ENCODE measurements at places on chromosomes 7 and 10.

GRCh38 chr7:138970952-138971351 is 10.2 kb downstream of the KIAA1549 start:
- H3K27ac ChIP-seq = no peak overlapping the region
- no peak overlapping the region for H3K4me3 ChIP-seq
- 0 out of 2 replicates have a peak, but pooled peaks cover 6% of the 10 kb centered on the region for H3K4me1 ChIP-seq
- no peaks in the 10 kb centered on the region for H3K27me3 ChIP-seq

- peak overlapping the region; percentile 86 for H3K4me3 ChIP-seq
- H3K36me3 ChIP-seq = no peaks in the 10 kb centered on the region
- peak; percentile 89 for DNase-seq
- H3K4me1 ChIP-seq = peaks cover 79% of the 10 kb centered on the region
Observed at GRCh38 chr7:17304926-17305325, 6.5 kb downstream of the AHR start.

GRCh38 chr7:116492654-116493109 is 6.9 kb upstream of the CAV2 start:
- H3K4me3 ChIP-seq = no peak overlapping the region
- peaks cover 14% of the 10 kb centered on the region for H3K4me1 ChIP-seq
- no peak overlapping the region for H3K27ac ChIP-seq
- no peaks in the 10 kb centered on the region for H3K27me3 ChIP-seq
- no peak for DNase-seq

DNA sequence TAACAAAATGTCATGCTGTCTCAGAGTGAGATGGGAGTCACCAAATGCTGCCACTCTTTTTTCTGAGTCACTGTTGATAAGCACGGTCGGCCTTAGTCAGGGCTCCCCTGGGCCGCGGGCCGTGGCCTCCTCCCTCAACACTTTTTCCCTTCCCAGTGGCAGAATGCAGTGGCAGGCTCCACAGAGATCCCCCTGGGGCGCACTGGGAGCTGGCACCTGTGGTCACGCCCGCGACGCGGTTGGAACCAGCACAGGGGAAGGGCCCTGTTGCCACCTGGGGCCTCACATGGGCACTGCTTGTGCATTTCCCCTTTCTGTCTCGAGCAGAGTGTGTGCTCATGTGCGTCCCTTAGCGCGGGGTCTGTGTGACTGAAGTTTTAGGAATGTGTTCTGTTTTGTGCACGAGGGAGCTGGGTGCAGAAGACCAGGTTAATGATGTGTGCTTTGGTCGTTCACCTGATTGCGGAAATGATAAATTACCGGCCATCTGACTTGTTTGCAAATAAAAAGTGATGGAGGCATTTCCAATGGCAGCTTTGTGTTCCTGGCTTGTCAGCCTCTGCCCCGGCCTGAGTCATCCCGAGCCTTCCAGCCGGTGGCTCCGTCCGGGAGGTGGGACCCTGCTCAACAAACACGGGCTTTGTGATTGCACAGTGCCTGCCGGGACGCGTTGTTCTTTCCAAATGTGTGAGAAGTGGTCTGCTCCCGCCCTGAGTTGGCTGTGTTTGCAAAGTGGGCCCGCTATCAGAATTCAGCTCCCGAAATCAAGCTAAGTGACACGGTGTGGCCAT is 100.7 kb downstream of the NKX6-2 start:
- no peaks in the 10 kb centered on the region for H3K27me3 ChIP-seq
- H3K27ac ChIP-seq = no peak overlapping the region
- H3K36me3 ChIP-seq = no peaks in the 10 kb centered on the region
- H3K4me3 ChIP-seq = no peak overlapping the region

GRCh38 chr7:50591480-50592438 is 26.6 kb upstream of the DDC start:
- no peaks in the 10 kb centered on the region for H3K4me1 ChIP-seq
- DNase-seq = no peak
- H3K27ac ChIP-seq = no peak overlapping the region
- H3K4me3 ChIP-seq = no peak overlapping the region
- no peaks in the 10 kb centered on the region for H3K27me3 ChIP-seq
- H3K36me3 ChIP-seq = peaks cover 5% of the 10 kb centered on the region

- no peak for DNase-seq
- H3K4me3 ChIP-seq = no peak overlapping the region
- H3K27ac ChIP-seq = no peak overlapping the region
Observed at GRCh38 chr7:96993094-96993865, 12.1 kb upstream of the DLX6 start.

DNA sequence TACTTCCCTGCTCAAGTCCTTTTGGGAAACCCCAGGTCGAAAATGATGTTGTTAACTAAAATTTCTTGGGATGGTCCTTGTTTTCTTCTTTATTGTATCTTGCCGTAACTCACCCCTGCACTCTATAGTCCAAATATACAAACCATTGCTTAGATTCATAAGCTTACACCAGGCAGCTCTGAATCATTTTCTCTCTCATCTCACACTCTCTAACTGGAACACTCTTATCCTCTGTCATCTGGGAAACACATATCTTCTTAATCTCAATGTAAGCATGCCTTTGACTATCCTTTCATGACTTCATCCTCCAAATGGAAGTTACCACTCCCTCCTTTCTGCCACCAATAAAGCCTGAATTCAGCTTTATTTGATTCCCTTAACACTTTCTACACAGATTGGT is 175.8 kb upstream of the ANK3 start:
- H3K27ac ChIP-seq = no peak overlapping the region
- H3K36me3 ChIP-seq = no peaks in the 10 kb centered on the region
- H3K4me1 ChIP-seq = no peaks in the 10 kb centered on the region

GRCh38 chr10:7483848-7484247 is 73.0 kb upstream of the SFMBT2 start:
- H3K27ac ChIP-seq = no peak overlapping the region
- no peak overlapping the region for H3K4me3 ChIP-seq
- H3K36me3 ChIP-seq = no peaks in the 10 kb centered on the region

DNA sequence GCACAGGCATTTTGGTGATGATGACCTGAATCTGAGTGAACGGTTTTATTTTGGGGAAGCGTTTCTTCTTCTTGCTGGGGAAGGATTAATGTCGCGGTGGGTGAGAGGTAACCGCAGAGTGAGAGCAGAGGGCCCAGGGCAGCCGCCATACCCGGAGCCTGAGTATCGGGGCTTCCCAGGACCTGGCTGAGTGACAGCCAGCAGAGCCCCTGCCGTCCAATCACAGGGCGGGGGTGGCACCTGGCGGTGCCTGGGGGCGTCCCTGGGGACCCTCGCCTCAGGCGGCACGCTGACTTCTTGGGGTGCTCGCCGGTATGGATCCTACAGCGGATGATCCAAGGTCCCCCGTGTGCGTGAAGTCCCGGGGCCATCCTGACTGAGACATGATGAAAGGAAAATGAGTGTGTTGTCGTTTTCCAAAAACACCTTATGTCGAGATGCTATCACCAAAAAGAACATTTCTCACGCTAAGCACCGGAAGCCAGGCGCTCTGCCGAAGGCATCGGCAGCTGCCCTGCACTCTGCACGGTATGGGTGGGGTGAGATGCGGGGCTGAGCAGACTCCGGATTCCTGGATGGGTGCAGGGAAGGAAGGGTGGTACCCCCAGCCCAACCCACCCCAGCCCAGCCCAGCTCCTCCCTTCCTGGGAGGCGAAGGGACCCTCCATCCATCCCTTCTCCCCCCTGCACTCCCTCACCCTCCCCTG is 227.9 kb upstream of the SHH start:
- no peaks in the 10 kb centered on the region for H3K36me3 ChIP-seq
- no peak overlapping the region for H3K27ac ChIP-seq
- no peaks in the 10 kb centered on the region for H3K4me1 ChIP-seq
- DNase-seq = no peak
- H3K4me3 ChIP-seq = no peak overlapping the region
- H3K27me3 ChIP-seq = no peaks in the 10 kb centered on the region

GRCh38 chr7:144738146-144738545 is 97.7 kb downstream of the TPK1 start:
- no peak for DNase-seq
- no peak overlapping the region for H3K27ac ChIP-seq
- H3K4me1 ChIP-seq = no peaks in the 10 kb centered on the region
- H3K4me3 ChIP-seq = no peak overlapping the region
- H3K27me3 ChIP-seq = no peaks in the 10 kb centered on the region

GRCh38 chr7:28123752-28124151 is 56.8 kb downstream of the JAZF1 start:
- no peak overlapping the region for H3K27ac ChIP-seq
- H3K36me3 ChIP-seq = no peaks in the 10 kb centered on the region
- H3K27me3 ChIP-seq = no peaks in the 10 kb centered on the region
- DNase-seq = no peak
- H3K4me3 ChIP-seq = no peak overlapping the region

GRCh38 chr10:133391249-133391635 is 2.7 kb upstream of the MTG1 start:
- H3K27me3 ChIP-seq = no peaks in the 10 kb centered on the region
- DNase-seq = no peak
- H3K27ac ChIP-seq = no peak overlapping the region
- no peaks in the 10 kb centered on the region for H3K36me3 ChIP-seq
- H3K4me1 ChIP-seq = 0 out of 2 replicates have a peak, but pooled peaks cover 9% of the 10 kb centered on the region

DNA sequence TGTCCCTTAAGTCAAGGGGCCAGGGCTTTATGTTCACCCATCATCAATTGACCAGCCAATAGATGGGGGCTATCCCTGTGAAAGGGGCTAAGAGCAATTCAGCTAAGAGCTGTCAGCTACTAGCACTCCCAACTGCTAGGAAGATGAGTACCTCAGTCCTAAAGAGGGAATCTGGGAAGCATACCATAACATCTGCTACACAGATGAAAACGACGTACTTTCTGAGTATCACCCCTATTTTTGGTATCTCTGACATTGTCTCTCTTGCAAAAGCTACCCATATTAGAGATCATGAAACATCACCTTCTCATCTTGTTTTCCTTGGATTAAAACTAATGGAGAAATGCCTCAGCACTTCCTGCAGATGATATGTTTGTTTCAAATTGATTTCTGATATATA is 7.5 kb upstream of the SMNDC1 start:
- H3K4me3 ChIP-seq = no peak overlapping the region
- no peak overlapping the region for H3K27ac ChIP-seq
- H3K36me3 ChIP-seq = no peaks in the 10 kb centered on the region

DNA sequence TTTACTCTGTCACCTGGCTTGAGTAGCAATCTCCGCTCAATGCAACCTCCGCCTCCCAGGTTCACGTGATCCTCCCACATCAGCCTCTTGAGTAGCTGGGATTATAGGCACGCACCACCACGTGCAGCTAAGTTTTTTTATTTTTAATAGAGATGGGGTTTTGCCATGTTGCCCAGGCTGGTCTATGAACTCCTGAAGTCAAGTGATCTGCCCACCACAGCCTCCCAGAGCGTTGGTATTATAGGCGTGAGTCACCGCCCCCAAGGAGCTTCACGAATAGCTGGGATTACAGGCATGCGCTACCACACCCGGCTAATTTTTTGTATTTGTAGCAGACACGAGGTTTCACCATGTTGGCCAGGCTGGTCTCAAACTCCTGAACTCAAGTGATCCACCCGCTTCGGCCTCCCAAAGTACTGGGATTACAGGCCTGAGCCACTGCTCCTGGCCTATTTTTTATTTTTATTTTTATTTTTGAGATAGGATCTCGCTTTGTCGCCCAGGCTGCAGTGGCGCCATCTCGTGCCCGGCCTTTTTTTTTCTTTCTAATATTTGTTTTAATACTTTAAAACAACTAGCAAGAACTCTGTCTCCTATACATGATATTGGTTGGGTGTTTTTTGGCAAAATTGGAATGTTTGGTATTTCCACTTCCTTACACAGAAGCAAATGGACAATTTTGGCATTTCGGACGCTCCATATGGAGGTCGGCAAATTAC is 1.1 kb downstream of the EFCAB10 start:
- H3K36me3 ChIP-seq = no peaks in the 10 kb centered on the region
- H3K4me1 ChIP-seq = 0 out of 2 replicates have a peak, but pooled peaks cover 7% of the 10 kb centered on the region
- no peak overlapping the region for H3K4me3 ChIP-seq
- H3K27ac ChIP-seq = no peak overlapping the region
- H3K27me3 ChIP-seq = no peaks in the 10 kb centered on the region
- DNase-seq = no peak

GRCh38 chr10:112288486-112288885 is 5.3 kb downstream of the TECTB start:
- DNase-seq = no peak
- H3K4me3 ChIP-seq = no peak overlapping the region
- no peaks in the 10 kb centered on the region for H3K4me1 ChIP-seq

- no peaks in the 10 kb centered on the region for H3K36me3 ChIP-seq
- no peak for DNase-seq
- H3K4me1 ChIP-seq = peaks cover 19% of the 10 kb centered on the region
- H3K27me3 ChIP-seq = no peaks in the 10 kb centered on the region
Observed at GRCh38 chr10:50577010-50577409, 46.7 kb downstream of the SGMS1 start.

DNA sequence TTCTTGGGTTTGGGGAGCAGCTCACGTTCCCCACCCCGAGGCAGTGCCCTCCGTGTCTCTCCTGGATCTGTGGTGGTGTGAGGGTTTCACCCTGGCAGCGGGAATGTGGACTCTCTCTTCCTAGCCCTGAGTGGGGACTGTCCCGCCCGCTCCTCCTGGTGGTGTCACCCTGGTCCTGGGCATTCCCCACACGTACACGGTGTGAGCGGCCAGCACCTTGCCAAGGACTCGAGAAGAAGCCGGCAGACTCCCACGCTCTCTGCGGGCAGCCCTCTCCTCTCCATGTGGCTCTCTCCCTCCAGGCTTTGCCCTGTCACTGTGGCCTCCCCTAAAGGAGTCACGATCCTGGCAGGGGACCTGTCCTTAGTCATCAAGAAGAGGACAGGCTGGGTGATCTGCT is 24.0 kb downstream of the DPYSL4 start:
- H3K27me3 ChIP-seq = no peaks in the 10 kb centered on the region
- H3K4me3 ChIP-seq = no peak overlapping the region
- no peak overlapping the region for H3K27ac ChIP-seq
- H3K36me3 ChIP-seq = no peaks in the 10 kb centered on the region

- DNase-seq = no peak
- no peaks in the 10 kb centered on the region for H3K36me3 ChIP-seq
- no peak overlapping the region for H3K27ac ChIP-seq
- H3K4me1 ChIP-seq = no peaks in the 10 kb centered on the region
Observed at GRCh38 chr10:80614576-80615416, 77.1 kb downstream of the SH2D4B start.

DNA sequence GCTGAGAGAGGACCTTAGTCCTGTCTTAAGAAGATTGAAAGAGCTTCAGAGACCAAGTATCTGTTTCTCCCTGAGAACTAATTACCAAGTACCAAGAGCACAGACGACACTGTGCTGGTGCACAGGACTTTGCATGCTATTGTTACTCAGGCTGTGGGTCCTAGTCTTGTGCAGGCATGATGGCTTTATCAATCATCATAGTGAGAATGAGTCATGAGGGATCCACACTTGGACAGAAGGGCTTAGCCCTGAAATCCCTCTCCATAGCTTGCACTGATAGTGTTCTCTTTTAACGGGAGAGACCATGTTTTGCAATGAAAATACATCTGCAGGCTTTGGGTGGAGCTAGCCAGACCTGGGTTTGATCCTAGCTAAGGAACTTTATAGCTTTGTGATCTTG is 93.3 kb downstream of the SORCS3 start:
- no peak for DNase-seq
- H3K4me3 ChIP-seq = no peak overlapping the region
- H3K27me3 ChIP-seq = no peaks in the 10 kb centered on the region
- H3K4me1 ChIP-seq = no peaks in the 10 kb centered on the region
- no peak overlapping the region for H3K27ac ChIP-seq
- H3K36me3 ChIP-seq = no peaks in the 10 kb centered on the region

GRCh38 chr7:142412551-142413193 is 154.8 kb upstream of the PRSS58 start:
- no peaks in the 10 kb centered on the region for H3K27me3 ChIP-seq
- peak; percentile 81 for DNase-seq
- H3K36me3 ChIP-seq = no peaks in the 10 kb centered on the region
- H3K4me1 ChIP-seq = peaks cover 3% of the 10 kb centered on the region
- H3K27ac ChIP-seq = no peak overlapping the region
- H3K4me3 ChIP-seq = no peak overlapping the region

- H3K27me3 ChIP-seq = peaks cover 24% of the 10 kb centered on the region
- H3K4me1 ChIP-seq = no peaks in the 10 kb centered on the region
- no peak for DNase-seq
- H3K4me3 ChIP-seq = no peak overlapping the region
- no peaks in the 10 kb centered on the region for H3K36me3 ChIP-seq
Observed at GRCh38 chr7:157465891-157466866, 129.4 kb downstream of the DNAJB6 start.

Data from GM23248 (cell line).